Fibroblast of skin of scalp (primary cell): ENCODE measurements at places on chromosomes 2 and 18.

DNA sequence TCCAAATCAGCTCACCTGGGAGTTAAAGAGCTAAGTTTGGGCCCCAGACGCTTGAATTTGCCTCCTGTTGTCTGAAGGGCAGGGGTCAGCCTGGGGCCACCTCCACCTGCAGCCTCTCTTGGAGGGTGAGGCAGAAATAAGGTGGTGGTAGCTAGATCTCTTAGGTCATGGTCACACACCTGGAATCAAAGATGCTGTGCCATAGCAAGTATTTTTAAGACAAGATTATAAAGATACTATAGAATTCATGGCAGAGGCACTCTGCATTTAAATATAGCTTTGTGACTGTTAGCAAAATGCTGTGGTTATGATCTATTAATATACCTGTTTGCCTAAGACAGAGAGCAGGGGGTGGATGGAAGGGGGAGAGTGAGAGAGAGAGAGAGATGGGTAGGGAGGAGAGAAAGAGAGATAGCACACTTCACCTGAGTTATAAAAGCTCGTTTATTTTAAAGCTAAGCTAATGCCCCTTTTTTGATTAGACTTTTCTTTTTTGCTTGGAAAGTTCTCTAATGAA, 242.7 kb downstream of the TMEM182 start:
- no peak for DNase-seq

GRCh38 chr2:211014906-211015305, 458.5 kb downstream of the CPS1 start:
- DNase-seq: no peak

GRCh38 chr2:3445891-3446290, 66.4 kb downstream of the TRAPPC12 start:
- no peak for DNase-seq

- no peak for DNase-seq
These were observed 25.3 kb downstream of the RTP5 start for GRCh38 chr2:241894681-241895426.

DNA sequence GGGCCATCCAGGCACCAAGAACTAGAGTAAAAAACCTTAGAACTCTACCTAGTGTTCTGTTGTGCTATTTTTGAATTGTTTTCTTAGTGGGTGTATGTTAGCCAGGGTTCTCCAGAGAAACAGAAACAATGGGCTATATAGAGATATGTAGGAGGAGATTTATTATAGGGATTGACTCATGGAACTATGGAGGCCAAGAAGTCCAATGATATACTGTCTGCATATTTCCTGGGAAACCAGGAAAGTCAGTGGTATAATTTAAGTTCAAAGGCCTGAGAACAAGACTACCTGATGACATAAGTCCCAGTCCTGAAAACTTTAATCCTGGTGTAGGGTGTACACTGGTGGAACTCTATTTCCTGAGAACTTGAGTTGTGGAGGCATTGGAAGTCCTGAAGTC, 108.7 kb upstream of the ACVR1 start:
- no peak for DNase-seq

- DNase-seq: no peak
These were observed 237.3 kb downstream of the PID1 start for GRCh38 chr2:229033816-229034215.

- DNase-seq: no peak
These were observed 40.7 kb downstream of the POMC start for GRCh38 chr2:25127646-25128045.

GRCh38 chr2:79630972-79631557, 118.2 kb downstream of the CTNNA2 start:
- DNase-seq: no peak

DNA sequence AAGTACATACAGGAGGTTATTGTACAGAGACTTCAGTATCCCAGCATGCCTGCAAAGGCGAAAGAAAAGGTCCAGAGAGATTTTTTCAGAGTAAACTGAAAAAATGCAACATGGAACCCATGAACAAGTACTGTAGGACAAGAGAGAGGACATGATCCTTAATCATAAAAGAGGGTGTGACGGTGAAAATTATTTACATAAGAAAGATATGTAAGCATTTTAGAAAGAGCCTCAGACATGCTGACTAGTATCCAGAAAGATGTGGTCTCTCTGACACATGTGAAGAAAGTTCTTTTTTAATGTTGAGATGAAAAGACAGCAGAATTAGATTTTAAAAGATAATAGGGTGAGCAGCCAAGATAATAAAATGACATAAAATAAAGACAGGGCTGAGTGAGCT, 262.0 kb downstream of the NCKAP5 start:
- no peak for DNase-seq
